ENCODE measurements at places on chromosomes 4 and X.

DNA sequence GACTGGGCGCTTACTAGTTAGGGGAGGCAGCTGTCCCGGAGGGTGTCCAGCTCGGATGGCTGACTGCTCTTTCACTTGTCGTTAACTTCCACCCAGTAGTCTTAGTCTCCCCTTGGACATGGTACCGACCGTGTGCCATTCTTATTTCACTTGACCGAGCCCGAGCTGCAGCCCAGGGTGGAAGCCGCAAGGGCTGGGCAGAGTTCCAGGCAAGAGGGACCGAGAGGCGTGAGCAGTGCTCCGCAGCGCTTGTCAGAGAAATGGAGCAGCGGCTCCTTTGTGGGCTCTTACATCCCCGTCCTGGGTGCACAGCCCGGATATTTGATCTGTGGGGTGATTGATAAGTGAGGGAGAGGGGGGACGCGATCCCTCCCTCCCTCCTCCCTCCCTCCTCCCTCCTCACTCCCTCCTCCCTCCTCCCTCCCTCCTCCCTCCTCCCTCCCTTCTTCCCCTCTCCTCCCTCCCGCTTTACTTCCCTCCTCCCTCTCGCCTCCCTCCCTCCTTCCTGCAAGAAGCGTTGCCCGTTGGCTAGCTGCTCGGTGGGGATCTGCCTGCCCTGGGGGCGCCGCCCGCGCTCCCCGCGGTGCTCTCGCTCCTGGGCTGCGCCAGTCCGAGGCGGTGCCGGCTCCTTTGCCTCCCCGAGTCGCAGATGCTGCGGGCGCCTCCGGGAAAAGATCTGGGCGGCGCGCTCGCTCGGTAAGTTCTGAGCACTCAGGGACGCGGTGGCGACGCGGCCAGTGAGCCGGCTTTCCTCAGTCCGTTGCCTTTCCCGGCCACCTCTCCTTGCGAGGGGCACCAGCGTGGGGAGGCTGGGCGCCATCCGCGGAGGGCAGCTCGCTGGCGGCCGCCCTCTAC is at the start of gene SLITRK2:
Gene SLITRK2 (plus strand): TSS at position 499 of the 855 bp plus-strand sequence. CDS start 4,597 bp downstream, outside the sequence.
- DNase-seq, result peak; percentile 77

- DNase-seq, result no peak
These were observed 130.6 kb upstream of the NKX1-1 start for GRCh38 chr4:1536579-1537409.

- no peak for DNase-seq
These were observed 78.3 kb upstream of the IL2 start for GRCh38 chr4:122534776-122535175.

DNA sequence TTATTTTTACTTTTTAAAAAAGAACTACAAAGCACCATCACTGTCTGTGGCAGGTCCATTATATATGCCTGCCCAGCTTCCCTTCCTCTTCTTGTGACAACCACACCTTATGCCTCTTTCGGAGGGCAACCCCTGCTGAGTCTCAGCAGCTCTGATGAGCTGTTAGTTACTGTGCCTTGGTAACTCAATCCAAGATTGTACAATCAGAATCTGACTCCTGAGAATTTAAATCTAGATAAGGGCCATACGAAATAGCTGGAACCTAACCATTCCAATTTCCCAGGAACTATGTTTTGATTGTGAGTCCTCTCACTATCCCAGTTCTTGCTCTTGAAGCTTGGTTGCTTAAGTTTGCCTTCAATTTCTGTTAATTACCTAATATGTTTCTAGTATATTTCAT is 61.9 kb downstream of the ADAMTS3 start:
- no peak for DNase-seq

- no peak for DNase-seq
These were observed 22.0 kb downstream of the GUCY1B1 start for GRCh38 chr4:155780775-155781174.

GRCh38 chrX:127606590-127606989 is 445.6 kb downstream of the ACTRT1 start:
- DNase-seq, result no peak

GRCh38 chr4:138677748-138678147 is 337.8 kb upstream of the NOCT start:
- no peak for DNase-seq

DNA sequence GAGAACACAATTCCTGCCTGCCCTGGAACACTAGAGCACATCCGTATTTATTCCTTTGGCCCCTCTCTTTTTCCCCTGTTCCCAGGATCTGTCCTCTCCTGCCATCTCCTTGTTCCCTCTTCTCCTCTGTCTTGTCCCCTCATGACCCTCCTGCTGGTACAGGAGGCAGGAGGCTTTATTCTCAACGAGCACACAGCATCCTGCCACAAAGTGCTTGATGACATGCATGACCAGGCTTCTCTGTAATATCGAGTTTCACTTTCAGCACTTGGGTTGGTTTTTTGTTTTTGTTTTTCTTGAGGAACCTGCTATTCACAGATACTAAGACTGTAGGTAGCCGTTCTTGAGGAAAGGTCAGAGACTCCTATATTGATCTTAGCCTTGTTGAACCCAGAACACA is 35.3 kb downstream of the NALF2 start:
- DNase-seq, result no peak

DNA sequence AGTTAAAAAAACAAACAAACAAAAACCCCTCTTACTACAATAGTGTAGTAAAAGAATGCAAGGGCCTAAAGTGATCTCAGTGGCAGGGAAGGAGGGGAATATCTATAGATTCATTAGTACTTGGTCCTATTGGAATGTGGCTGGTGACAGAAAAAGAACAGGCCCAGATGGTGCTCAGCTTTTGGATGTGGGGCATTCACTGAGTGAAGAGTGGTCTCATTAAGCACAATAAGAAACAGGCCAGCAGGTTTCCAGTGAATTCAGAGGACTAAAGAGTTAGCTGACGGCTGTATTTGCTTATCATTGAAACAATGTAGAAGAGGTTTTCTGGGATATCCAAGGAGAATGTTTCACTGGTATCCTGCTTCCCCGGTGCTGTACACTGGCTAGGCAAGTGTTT is 243.8 kb upstream of the HHIP start:
- DNase-seq, result peak; percentile 19

- no peak for DNase-seq
These were observed 4.2 kb upstream of the ABCG2 start for GRCh38 chr4:88162626-88163025.

Measured in eye (tissue), 1 donor.